ENCODE measurements at places on chromosomes 4 and X.
A peak's percentile ranks its signal among the peaks of the same experiment; 100 is the strongest.

DNA sequence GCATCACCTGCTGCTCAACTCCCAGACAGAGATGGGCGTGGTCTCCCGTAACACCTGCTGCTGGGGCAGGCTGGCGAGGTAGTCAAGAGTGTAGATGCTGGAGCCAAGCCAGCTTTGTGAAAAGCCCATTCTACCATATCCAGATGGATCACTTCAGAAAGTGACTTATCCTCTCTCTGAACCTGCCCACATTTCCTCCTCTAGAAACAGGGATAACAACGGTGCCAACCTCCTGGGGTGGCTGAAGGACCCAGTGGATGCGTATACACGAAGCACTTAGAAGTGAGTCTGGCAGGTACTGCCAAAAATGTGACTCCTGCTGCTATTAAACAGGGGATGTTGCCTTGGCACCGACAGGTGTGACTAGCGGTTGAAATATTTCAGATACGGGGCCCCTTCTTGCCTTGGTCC, 95.8 kb downstream of the SORBS2 start:
- no peak for DNase-seq

DNA sequence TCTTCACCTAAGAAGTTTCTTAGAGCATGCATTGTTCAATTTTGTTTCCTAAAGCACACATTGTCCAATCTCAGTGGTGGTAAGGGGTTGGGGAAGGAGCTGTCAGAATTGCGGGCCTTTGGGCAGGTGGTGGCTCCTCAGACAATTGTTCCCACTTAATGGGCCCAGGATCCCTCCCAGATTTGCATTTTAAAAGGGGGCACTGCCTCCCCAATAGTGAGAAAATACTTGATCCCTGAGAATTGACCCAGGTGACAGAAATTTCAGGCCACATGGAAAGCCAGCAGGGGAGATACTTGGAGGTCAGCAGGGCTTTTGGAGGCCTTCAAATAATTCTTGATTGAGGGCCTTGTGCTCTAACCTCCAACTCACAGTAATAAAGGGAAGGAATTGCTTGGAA, 217.1 kb downstream of the ZNF674 start:
- no peak for DNase-seq

DNA sequence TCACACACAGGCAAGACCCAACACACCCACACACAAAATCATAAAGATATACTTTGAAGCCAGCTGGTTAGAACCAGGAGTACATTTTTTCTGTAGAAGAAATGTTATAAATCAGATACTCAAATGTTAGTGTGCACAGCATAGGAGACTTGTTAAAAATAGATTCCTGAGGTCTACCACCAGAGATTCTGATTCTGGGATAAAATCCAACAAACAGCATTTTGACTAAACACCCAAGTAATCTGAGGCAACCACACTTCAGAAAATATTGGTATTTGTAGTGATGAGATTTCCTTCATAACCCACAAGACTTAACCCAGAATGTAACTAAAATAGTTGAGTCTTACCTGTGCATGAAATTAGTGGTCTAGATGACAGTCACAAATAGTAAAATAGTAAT, 301.8 kb downstream of the HNRNPD start:
- DNase-seq = no peak

GRCh38 chrX:81367291-81367690, 165.4 kb downstream of the SH3BGRL start:
- DNase-seq = no peak

- DNase-seq = no peak
These were observed 582.6 kb downstream of the RAPGEF2 start for GRCh38 chr4:159685340-159686092.

DNA sequence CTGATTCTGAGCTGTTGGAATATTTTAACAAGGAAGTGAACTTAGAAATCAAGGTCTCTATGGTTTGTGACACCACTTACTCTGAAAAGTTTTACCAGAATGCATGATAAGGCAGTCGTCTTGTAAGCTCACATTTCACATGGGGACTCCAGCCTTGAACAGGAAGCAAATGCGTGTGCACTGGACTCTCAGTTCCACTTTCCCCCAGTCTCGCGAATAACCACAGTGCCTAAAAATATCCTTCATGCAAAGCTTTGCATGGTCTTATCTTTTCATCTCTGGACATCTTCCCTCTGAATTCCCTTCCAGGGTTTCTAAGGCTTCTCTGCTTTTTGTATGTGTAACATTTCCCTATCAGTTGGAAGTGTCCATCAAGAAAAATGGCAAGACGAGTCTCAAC, 581.8 kb downstream of the NLGN4X start:
- DNase-seq = no peak

- peak; percentile 28 for DNase-seq
These were observed 35.9 kb upstream of the CXCL8 start for GRCh38 chr4:73704314-73705055.

DNA sequence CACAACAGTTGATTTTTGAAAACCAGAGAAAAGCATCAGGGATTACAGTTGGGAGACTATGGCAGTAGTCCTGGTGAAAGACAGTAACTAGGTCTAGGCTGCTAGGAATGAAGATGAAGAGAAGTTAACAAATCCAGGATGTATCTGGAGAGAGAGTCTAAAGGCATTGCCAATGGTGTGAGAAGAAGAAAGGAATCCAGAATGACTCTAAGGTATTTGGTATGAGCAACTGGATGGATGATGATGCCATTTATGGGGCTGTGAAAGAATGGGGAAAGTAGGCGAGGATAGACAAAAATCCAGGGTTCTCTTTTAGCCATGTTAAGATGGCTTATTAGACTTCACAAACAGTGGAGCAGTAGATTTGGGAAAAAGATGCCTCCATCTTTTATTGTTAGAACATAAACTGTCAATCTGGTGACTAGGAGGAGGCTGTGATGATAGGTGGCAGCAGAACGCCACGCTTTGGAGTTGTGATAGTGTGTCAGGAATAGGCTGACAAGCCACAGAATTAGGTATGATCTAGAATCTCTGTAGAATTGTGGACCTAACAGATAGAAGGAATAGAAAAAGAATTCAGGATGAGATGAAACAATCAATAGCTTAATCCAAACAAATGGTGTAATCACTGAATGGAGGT, 27.3 kb upstream of the JADE1 start:
- peak; percentile 17 for DNase-seq

DNA sequence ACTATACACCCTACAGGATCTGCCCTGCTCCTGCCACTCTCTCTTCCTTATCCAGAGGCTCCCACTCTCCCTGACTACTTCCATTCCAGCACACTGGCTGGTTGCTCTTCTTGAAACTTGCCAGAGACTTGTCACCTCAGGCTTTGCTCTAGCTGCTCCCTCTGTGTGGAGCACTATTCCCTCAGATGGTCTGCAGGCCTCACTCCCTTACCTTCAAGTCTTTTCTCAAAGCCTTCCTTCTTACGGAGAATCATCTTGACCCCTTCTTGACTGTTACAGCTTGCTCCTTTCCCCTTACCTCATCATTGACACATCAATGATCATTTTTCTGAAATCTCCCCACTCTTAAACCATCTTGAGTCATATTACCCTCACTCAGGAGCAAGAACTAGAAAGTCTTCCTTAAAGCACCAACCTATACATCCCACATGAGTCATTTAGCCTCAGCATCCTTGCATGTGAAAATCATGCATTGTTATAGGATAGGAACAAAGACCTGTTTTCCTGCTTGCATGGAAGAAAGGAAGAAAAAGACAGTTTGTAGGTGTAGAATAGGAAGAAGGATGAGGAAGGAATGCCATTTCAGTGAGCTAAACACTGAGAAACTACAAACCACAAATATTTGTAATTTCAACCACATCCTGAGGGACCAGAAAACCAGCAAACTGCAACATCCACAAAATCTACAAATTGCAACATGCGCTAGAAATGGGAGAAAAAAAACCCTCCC, 55.7 kb downstream of the ANTXR2 start:
- no peak for DNase-seq

DNA sequence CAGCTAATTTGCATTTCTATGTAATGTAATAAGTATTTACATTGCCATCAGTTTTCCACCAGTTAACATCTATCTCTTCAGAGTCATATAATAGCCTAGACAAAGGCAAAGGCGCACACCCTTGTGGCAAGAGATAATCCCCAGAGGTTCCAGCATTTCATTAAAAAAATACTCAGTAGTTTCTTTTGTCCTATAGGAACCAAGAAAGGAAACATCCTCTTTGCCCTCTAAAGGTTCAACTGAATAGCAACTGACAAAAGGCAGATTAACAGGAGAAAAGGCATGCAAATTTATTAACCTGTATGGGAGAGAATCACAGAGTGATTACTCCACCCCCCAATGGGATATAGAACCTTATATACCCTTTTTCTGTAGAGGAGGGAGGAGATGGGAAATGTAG, 48.4 kb downstream of the MAGEB17 start:
- DNase-seq = no peak

Data from K562 (cell line).